ENCODE measurements at places on chromosomes 11 and 22.

DNA sequence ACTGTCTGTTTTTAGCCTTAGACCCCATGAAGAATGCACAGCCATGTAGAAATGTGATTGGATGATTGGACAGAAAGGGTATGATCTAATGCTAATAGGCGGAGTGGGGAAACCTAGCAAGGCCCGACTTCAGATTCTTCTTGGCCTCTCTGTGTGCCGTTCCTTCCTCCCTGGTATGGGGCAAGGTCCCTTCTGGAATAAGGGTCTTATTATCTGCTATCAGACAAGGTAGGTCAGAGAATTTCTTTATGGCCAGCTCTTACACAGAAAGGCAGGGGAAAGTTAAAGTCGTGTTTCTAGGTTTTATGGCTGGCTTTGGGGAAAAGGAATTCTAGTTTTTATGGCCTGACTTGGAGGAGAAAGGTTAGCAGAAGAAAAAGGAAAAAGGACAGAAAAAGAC lies 30.6 kb downstream of the DBX1 start:
- no peak for DNase-seq

- DNase-seq, result no peak
Observed at GRCh38 chr11:837189-837989, 4.6 kb downstream of the CD151 start.

GRCh38 chr11:77046060-77046501 lies 11.9 kb downstream of the B3GNT6 start:
- DNase-seq, result no peak

DNA sequence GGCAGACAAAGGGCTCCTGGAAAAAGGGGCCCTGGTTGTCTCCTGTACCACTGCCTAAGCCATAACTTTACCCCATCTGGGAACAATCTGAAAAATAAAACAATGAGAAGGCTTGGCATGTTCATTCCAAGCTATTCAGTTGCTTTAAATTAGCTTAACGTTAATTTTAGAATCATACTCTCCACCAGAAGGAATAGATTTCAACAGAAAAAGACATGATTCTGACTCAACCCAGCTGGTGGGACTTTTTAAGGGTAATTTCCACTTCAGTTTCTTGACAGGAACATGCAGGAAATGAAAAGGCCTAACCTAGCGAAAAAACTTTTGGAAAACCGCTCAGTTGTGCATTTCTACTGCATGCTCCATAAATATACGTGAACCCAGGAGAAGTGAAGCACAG lies 7.9 kb downstream of the SF3A1 start:
- no peak for DNase-seq

DNA sequence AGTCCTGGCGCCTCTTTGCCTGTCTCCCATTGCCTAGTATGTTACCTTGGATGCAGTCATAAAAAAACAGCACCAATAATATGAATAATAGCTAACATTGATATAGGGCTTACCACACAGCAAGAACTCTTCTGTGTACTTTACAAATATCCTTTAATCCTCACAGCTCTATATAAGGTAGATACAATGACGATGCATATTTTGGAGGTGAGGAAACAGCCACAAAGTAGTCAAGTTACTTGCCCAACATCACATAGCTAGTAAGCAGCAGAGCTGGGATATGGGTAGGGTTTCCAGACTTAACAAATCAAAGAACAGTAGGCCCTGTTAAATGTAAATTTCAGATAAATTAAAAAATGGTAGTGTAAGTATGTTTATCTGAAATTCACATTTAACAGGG lies 128.8 kb downstream of the ST3GAL4 start:
- no peak for DNase-seq

- no peak for DNase-seq
Observed at GRCh38 chr22:33726294-33726734, 194.0 kb downstream of the LARGE1 start.

GRCh38 chr11:44468345-44468988 lies 97.0 kb upstream of the CD82 start:
- no peak for DNase-seq

Measured in occipital lobe (tissue), 3 donors.